Stimulated activated naive B cell treated with anti-CD40 and anti-IgM and Interleukin-4, amounts not matched to agents 10 μg/mL and 1 μg/mL and 100 μg/mL, for 72 hours (primary cell): ENCODE measurements at places on chromosomes 2 and 18.

DNA sequence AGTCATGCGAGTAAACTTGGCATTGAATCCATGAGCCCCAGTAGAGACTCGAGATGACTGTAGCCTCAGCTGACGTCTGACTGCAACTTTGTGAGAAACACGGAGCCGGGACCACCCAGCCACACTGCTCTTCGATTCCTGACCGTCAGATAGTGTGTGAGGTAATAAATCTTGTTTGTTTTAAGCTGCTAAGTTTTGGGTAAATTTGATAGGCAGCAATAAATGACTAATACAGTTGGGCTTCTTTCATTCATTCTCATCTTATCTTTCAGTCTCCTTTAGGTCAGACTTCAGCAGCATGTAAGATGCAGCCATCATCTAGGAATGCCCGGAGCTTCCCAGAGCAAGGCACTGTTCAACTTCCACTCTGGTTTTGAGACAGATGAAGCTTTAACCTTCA, 8.0 kb upstream of the KLHL29 start:
- no peak overlapping the region for H3K4me3 ChIP-seq
- no peak overlapping the region for H3K27ac ChIP-seq
- no peaks in the 10 kb centered on the region for H3K36me3 ChIP-seq
- H3K4me1 ChIP-seq = peaks cover 17% of the 10 kb centered on the region
- H3K27me3 ChIP-seq = peaks cover 24% of the 10 kb centered on the region

DNA sequence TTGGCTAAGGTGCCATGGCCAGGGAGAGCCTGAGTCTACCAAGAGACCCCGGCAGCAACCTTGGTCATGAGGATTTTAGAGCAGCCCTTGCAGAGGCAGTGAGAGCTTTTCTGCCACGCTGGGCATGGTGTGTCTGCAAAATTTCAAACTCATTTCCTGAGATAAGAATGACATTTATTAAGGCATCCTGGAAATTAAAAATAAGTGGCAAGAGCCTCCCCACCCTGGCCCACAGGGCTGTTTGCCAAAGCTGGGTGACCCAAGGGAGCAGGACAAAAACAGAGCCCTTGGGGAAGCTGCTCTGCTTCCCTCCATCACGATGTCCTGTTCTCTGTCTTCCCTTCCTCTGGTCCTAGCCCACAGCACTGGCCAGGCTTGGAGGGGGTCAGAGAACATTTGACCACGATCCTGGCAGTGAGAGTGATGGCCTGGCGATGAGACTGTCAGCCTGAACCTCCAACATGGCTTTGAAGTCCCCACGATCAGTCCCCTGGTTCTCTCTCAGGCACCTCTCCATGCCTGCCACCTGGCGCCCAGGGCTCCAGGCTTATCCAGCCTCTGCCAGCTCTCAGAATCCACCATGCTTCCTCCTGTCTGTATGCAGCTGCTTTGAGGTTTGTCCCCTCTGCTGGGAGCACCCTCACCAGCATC, 68.9 kb upstream of the RMDN2 start:
- peaks cover 31% of the 10 kb centered on the region for H3K4me1 ChIP-seq
- H3K27me3 ChIP-seq = peaks cover 13% of the 10 kb centered on the region
- no peak for DNase-seq
- H3K36me3 ChIP-seq = peaks cover 9% of the 10 kb centered on the region

DNA sequence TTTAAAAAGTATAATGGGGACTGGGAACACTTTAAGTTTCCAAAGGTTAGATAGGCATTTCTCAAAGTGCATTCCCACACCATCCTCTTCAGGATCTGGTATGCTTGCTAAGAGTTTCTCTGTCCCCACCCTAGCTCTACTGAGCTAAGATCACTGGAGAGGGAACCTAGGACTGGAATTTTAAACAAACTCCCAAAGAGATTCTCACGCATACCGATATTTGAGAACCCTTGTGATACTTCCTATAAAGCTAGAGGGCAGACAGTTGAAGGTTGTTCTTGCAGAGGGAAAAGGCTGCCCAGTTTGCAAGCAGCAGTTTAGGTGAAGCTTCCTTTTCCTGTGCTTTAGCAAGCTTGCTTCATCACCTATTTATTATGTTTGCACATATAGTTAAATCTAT, 3.6 kb downstream of the CNRIP1 start:
- DNase-seq = no peak
- H3K27me3 ChIP-seq = peaks cover 34% of the 10 kb centered on the region
- H3K4me3 ChIP-seq = no peak overlapping the region
- H3K4me1 ChIP-seq = peaks cover 7% of the 10 kb centered on the region

DNA sequence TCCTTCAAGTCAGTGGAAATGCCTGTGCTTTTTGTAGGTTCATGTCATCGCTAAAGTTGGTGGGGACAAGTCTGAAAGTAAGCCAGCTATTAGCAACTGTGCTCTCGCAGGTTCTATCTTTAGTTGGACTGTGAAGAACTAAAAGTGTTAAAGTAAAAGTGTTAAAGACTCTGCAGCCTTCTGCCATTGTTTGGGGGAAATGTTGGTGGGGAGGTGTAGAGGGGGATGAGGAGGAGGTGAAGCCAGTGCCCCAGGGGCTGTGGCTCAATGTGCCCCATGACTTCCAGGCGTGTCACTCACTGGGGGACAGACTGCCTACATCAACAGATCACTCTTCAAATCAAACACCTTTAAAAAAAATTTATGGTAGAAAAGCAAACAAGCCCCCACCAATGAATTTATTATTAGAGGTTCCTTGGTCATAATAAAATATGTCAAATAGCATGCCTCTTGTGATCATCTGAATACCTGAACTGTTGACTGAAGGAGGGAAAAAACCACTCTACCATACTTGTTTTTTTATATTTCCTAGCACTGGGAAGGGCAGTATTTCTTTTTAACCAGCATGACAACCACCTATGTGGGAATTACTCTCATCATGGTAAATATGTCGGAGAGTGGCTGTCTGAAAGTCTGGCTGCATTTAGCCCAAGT, 19.3 kb downstream of the TGFA start:
- no peak overlapping the region for H3K4me3 ChIP-seq
- peak overlapping the region; percentile 37 for H3K27ac ChIP-seq
- H3K27me3 ChIP-seq = peaks cover 36% of the 10 kb centered on the region
- DNase-seq = no peak
- H3K4me1 ChIP-seq = peaks cover 21% of the 10 kb centered on the region

- no peaks in the 10 kb centered on the region for H3K4me1 ChIP-seq
- H3K27ac ChIP-seq = no peak overlapping the region
- no peaks in the 10 kb centered on the region for H3K36me3 ChIP-seq
- H3K27me3 ChIP-seq = no peaks in the 10 kb centered on the region
Observed at GRCh38 chr18:41370740-41371139, 584.3 kb upstream of the PIK3C3 start.

- no peak overlapping the region for H3K27ac ChIP-seq
- H3K36me3 ChIP-seq = no peaks in the 10 kb centered on the region
- DNase-seq = no peak
- H3K27me3 ChIP-seq = no peaks in the 10 kb centered on the region
Observed at GRCh38 chr18:14914121-14914520, 166.1 kb downstream of the ANKRD30B start.

GRCh38 chr2:225865468-225865867, 466.0 kb downstream of the NYAP2 start:
- no peak overlapping the region for H3K27ac ChIP-seq
- H3K4me1 ChIP-seq = no peaks in the 10 kb centered on the region
- H3K4me3 ChIP-seq = no peak overlapping the region
- no peaks in the 10 kb centered on the region for H3K36me3 ChIP-seq

DNA sequence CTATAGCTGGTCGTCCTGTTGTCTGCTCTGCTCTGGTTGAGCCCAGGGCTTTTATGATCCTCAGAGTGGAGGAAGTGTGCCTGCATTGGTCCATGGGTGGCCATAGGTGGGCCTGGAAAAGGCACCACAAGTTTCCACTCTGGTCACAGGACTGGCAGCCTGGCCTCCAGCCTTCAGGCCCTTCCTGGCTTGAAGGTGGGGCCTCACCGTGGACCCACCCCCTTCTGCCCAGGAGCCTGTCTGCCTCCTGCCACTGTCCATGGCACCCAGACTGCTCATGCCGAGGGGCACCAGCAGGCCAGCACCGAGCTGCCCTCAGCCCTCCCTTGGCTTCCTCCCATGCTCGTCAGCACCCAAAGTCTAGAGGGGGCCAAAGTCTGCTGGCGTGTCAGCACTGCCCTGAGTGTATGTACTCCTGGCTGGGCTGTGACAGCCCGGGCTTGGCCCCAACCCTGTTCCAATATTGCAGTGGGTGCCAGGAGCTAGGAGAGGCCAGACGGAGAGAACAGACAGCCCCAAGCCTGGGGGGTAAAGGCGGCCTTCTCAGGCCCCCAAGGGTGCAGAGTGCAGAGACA, 529.4 kb downstream of the DCC start:
- no peaks in the 10 kb centered on the region for H3K4me1 ChIP-seq
- H3K27me3 ChIP-seq = no peaks in the 10 kb centered on the region
- H3K27ac ChIP-seq = no peak overlapping the region
- H3K36me3 ChIP-seq = no peaks in the 10 kb centered on the region
- H3K4me3 ChIP-seq = no peak overlapping the region
- no peak for DNase-seq

GRCh38 chr18:58447402-58448095, 181.3 kb downstream of the ALPK2 start:
- no peak for DNase-seq
- no peak overlapping the region for H3K27ac ChIP-seq
- no peaks in the 10 kb centered on the region for H3K27me3 ChIP-seq
- H3K4me1 ChIP-seq = no peaks in the 10 kb centered on the region

DNA sequence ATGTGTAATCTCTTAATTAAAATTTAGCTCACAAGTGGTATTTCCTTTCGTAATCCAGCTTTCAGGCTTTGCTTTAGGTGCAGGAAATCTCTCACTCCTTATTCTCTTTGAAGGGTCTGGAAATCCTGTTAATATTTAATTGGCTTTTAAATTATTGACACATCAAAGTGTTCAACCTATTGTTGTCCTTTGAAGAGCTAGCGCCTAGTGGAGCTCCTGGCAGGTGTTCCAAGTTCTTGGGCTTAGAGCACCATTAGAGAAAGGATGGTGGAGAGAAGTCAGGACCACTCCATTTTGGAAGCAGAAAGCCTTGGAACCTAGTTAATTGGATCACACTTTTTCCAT, 92.4 kb downstream of the CABLES1 start:
- H3K27me3 ChIP-seq = no peaks in the 10 kb centered on the region
- no peak for DNase-seq
- peaks cover 21% of the 10 kb centered on the region for H3K36me3 ChIP-seq
- peaks cover 85% of the 10 kb centered on the region for H3K4me1 ChIP-seq
- H3K4me3 ChIP-seq = no peak overlapping the region

GRCh38 chr18:56891870-56892269, 240.7 kb downstream of the WDR7 start:
- DNase-seq = no peak
- H3K36me3 ChIP-seq = peaks cover 12% of the 10 kb centered on the region
- H3K4me1 ChIP-seq = no peaks in the 10 kb centered on the region
- no peak overlapping the region for H3K27ac ChIP-seq

DNA sequence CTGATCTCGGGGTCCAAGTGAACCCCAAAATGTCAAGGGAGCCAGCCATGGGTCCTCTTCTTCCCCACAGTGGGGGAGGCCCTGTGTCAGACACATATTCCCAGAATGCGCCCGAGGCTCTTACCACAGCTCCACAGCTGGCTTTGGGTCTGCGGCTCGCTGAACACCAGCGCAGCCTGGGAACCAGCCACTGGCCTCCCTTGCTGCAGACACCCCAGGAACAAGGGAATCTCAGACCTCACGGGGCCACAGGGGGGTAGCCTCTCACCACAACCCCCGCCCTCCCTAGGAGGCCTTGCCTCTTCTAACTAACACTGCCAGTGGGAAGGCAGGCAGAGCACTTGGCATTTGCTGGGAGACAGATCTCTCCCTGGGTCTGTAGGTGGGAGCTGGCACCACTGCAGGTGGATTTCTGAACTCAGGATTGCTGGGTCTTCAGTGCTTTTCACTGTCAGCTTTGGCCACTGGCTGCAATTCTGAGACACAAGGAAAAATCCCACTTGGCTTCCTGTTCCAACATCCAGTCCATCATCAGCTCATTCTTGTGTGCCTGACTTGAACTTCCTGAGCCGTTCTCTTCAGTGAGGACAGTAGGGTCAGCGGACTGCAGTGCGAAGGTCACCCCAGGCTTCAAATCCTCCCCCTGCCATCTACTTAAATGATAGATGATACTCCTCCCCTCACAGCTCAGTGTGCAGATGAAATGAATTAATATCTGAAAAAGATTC, 128.7 kb downstream of the CAPN13 start:
- no peak for DNase-seq
- H3K27ac ChIP-seq = no peak overlapping the region
- no peak overlapping the region for H3K4me3 ChIP-seq

DNA sequence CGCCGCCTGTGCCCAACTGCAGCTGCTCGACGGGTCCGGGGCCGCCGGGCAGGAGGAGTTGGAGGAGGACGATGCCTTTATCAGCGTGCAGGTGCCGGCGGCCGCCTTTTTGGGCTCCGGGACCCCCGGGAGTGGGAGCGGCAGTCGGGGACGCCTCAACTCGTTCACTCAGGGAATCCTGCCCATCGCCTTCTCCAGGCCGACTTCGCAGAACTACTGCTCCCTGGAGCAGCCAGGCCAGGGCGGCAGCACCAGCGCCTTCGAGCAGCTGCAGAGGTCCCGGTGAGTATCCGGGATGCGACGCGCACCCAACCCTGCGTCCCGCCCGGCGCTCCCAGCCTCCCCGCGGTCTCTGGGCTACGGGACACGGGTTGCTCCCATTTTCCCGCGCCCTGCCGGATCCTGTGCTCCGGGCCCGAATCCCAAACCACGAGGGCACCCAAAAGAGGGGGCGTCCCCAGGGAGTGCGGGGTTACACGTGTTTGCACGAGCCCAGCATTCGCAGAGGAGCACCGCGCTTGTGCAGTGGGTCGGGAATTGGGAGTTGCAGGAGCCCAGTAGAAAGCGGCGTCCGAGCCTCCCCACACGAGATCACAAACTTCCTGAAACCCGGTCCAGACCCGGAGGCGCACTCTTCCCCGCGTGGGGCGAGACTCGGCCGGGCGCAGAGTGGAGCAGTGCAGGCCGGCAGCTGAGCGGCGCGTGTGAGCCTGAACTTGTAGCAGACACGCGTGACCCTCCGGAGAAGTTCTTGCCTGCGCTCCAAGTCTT, 1.2 kb downstream of the CABLES1 start:
- H3K27me3 ChIP-seq = peaks cover 24% of the 10 kb centered on the region
- H3K27ac ChIP-seq = peak overlapping the region; percentile 92
- peak overlapping the region; percentile 86 for H3K4me3 ChIP-seq
- H3K36me3 ChIP-seq = peaks cover 5% of the 10 kb centered on the region
- H3K4me1 ChIP-seq = peaks cover 20% of the 10 kb centered on the region

GRCh38 chr2:114046866-114047435, 157.1 kb downstream of the ACTR3 start:
- H3K4me1 ChIP-seq = no peaks in the 10 kb centered on the region
- DNase-seq = no peak
- H3K4me3 ChIP-seq = no peak overlapping the region
- H3K36me3 ChIP-seq = no peaks in the 10 kb centered on the region

- no peak overlapping the region for H3K27ac ChIP-seq
- H3K4me1 ChIP-seq = no peaks in the 10 kb centered on the region
- no peak overlapping the region for H3K4me3 ChIP-seq
- no peaks in the 10 kb centered on the region for H3K36me3 ChIP-seq
- no peak for DNase-seq
- H3K27me3 ChIP-seq = no peaks in the 10 kb centered on the region
Observed at GRCh38 chr2:86704459-86704971, 15.6 kb upstream of the RMND5A start.

GRCh38 chr2:19988600-19988999, 1.3 kb downstream of the WDR35 start:
- H3K4me3 ChIP-seq = peak overlapping the region; percentile 97
- no peak for DNase-seq
- no peak overlapping the region for H3K27ac ChIP-seq
- peaks cover 21% of the 10 kb centered on the region for H3K36me3 ChIP-seq
- peaks cover 18% of the 10 kb centered on the region for H3K4me1 ChIP-seq
- H3K27me3 ChIP-seq = peaks cover 13% of the 10 kb centered on the region

- no peaks in the 10 kb centered on the region for H3K27me3 ChIP-seq
- peaks cover 8% of the 10 kb centered on the region for H3K4me1 ChIP-seq
- no peak overlapping the region for H3K27ac ChIP-seq
- DNase-seq = no peak
Observed at GRCh38 chr2:4258563-4258962, 555.2 kb downstream of the DCDC2C start.
